ENCODE measurements at places on chromosomes 1 and 21. TPM values are rescaled to one million over a fixed set of nuclear protein-coding genes. Genes with fewer than 3 reads are reported as not detected.

The MEX3A gene
- total RNA-seq = 1.2 TPM

The C1orf185 gene
- not detected for total RNA-seq

The TCHH gene
- 0.03 TPM for total RNA-seq

The CD101 gene
- 0.59 TPM for total RNA-seq

The AMY2A gene
- total RNA-seq = not detected

The RGS2 gene
- total RNA-seq = 88.0 TPM

The LRRIQ3 gene
- total RNA-seq = 0.46 TPM

The ATP6V1G3 gene
- not detected for total RNA-seq

The OLFML3 gene
- 24.8 TPM for total RNA-seq

The EXTL1 gene
- total RNA-seq = 0.20 TPM

The RAD54L gene
- 2.5 TPM for total RNA-seq

The GPR37L1 gene
- total RNA-seq = not detected

The FCRLB gene
- 1.6 TPM for total RNA-seq

The SDHB gene
- 91.4 TPM for total RNA-seq

The TMEM183A gene
- 81.8 TPM for total RNA-seq

All from smooth muscle cell of the pulmonary artery (primary cell).